ENCODE measurements at places on chromosomes 16 and 17.
A peak's percentile ranks its signal among the peaks of the same experiment; 100 is the strongest.

DNA sequence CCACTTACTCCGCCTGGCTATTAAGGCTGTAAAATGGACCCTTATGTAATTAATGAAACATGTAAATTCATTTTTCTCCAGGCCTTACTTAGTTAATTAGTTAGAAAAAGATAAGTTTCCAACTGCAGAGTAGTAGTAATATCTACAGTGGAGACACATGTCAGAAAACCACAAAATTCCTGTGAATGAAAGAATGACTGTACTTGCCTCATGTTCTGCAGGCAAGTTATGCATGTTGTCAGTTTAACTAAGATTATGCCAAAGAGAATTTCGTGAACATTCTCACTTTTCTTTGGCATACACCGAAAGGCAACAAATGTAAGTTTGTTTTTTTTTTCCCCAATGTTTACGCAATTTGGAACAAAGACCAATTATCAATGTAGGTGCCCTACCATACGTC, 16.8 kb upstream of the CCL1 start:
- DNase-seq = no peak

DNA sequence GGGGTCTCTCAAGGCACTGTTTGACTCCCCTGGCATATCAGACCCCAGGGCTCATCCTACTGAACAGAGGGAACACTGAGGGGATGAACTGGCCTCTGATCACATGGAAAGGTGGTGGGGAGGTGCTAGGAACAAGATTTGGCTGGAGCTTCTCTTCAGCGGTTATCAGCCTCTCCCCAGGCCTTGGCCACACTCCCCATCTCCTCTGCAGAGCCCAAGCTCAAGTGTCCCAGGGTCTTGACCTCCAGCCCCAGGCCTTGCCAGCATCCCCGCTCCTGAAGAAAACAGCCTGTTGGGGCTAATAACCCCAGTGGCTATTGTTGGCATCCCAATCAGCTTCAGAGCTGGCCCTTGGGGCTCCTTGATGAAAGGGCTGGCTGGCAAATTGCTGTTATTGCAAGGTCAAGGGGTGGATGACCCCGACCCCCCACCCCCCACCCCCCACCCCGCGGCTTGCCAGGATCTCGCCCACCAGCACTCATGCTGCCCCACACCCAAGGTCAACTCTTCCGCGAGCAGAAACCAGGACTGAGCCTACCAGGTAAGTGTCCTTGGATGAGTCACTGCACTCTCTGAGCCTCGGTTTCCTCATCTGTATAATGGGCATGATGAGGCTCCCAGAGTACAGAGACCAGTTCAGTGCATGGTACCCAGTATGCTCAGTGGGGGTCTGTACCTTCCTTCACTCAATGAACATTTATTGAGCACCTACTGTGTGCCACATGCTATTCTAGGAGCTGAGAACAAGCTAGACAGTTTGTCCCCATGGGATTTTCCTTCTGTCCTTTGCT, 18.8 kb upstream of the FAM83G start:
- DNase-seq = no peak

DNA sequence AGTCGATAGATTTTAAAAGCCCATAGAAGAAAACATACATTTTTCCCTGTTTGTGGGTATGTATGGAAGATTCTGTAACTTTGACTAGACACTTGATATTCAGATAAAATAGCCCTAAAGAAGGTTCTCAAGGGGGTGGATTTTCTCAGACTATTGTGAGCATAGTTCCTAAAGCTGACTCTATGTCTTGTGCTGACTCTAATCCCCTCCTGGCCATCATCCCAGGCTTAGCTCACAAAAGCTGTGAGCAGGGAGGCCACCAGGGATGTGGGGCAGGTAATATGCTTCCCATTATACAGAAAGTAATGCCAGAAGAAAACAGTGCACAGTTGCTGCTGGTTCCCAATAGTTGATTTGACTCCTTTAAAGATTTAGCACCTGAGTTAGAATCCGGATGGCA, 32.0 kb downstream of the CDH13 start:
- DNase-seq = no peak

GRCh38 chr17:29650396-29650795, 27.7 kb upstream of the CORO6 start:
- no peak for DNase-seq

GRCh38 chr17:6657633-6658287, 6.2 kb downstream of the C17orf100 start:
- DNase-seq = no peak

GRCh38 chr17:64064331-64064730, 43.9 kb upstream of the ICAM2 start:
- DNase-seq = no peak

GRCh38 chr17:45441526-45442310, 9.0 kb upstream of the ARHGAP27 start:
- DNase-seq = no peak

- DNase-seq = peak; percentile 59
Observed at GRCh38 chr17:61583242-61583641, 7.8 kb downstream of the NACA2 start.

DNA sequence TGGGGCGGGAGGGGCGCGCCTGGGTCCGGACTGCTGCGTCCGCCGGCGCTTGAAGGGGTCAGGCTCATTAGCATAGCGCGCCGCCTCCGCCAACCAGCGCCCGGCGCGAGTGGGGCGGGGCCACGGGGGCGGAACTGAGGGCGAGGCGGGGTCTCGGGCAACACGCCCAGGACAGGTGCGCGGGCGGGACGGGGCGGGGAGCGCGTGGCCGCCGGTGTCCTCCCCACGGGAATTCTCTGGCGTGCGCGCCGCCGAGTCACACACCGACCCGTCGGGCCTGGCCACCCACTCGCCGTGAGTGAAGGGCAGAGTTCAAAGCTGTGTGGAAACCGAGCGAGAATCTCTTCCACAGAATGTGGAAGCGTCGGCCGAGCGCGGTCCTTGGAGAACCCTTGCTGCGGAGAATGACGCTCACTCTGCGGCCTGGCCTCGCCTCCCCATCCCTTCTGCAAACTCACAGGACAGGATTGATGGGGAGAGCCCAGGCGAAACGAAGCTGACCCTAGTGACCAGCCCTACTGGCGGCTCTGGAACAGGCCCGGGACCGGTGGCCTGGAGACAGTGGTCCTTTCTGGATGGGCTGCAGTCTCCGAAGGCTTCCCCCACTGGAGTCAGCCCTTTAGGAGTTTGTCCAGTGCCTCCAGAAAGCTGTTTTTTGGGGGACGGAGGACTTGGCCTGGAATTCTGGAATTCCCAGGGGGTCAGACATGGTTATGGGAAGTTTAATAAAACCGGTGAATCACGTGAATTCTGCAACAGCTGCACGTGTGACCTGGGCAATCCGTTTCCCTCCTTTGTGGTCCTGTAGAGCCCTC, at the start of gene SNAI3:
Gene SNAI3 (minus strand): TSS at position 69 of the 815 bp plus-strand sequence. CDS start 101 bp downstream, outside the sequence.
- peak; percentile 93 for DNase-seq

- DNase-seq = no peak
Observed at GRCh38 chr16:86383488-86384262, 126.7 kb upstream of the FOXF1 start.

GRCh38 chr17:8632061-8632460, 1.5 kb upstream of the MYH10 start:
- no peak for DNase-seq

DNA sequence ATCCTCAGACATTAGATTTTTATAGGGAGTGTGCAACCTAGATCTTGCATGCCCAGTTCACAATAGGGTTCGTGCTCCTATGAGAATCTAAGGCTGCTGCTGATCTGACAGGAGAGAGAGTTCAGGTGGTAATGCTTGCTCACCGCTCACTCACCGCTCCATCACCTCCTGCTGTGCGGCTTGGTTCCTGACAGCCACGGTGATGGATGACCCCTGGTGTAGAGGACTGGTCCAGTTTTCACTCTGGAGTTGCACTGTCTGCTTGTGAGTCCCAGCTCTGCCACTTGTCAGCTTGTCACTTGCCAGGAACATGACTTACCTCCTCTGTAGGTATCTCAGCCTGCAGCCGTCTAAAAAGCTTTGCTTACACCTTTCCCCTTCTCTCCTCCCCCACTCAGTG, 214.6 kb downstream of the SNX29 start:
- DNase-seq = no peak

GRCh38 chr17:81142301-81143199, 22.8 kb upstream of the PVALEF start:
- DNase-seq = peak; percentile 85

GRCh38 chr16:67108931-67109406, 772 bp upstream of the PHAF1 start:
- DNase-seq = no peak

DNA sequence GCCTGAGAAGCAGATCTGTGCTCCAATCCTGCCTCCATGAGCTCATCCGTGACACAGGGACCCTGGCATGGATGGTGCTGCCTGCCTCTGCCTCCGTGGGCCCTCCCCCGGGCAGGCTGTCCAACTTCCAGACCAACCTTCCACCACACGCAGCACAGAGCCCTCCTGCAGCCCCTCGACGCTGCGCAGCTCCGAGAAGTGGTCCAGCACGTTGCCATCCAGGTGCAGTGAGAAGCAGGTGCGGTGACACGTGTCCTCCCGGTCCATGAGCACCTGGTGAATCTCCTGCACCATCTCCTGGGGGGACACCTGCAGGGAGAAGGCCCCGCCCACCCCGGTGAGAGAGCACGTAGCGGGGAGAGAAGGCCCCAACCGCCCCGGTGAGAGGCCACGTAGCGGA, 8.4 kb downstream of the CLUH start:
- no peak for DNase-seq

GRCh38 chr17:54749157-54749556, 151.5 kb upstream of the TOM1L1 start:
- no peak for DNase-seq

DNA sequence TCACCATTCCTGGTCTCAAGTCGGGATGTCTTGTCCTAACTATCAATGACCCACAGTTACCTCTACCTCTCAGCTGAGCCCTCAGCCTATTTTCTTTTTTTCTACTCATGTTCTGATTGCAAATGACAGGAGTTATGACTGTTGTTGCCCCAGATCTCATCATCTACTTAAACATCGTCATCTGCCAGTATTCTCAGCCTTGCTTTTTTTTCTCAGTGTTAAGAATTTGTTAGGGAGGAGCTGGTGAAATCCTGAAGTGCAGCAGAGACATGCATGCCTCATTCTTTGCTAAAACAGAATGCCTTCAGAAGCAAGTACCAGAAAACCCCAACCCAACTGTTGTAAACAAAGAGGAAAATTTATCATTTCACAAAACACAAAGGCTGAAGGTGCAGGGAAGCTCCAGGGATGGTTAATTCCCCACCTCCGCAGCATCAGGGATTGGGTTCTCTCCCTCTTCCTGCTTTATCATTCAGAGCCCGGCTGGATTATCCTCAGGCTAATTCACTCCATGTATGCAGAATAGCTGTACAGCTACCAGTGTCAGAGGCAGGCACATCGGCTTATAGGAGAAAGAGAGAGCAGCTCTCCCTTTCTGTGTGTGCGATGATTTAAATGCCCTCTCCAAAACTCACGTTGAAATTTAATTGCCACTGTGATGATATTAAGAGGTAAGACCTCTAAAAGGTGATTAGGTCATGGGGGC, 540.8 kb upstream of the HSBP1 start:
- no peak for DNase-seq

GRCh38 chr16:27642756-27643155, 92.8 kb downstream of the KATNIP start:
- no peak for DNase-seq

DNA sequence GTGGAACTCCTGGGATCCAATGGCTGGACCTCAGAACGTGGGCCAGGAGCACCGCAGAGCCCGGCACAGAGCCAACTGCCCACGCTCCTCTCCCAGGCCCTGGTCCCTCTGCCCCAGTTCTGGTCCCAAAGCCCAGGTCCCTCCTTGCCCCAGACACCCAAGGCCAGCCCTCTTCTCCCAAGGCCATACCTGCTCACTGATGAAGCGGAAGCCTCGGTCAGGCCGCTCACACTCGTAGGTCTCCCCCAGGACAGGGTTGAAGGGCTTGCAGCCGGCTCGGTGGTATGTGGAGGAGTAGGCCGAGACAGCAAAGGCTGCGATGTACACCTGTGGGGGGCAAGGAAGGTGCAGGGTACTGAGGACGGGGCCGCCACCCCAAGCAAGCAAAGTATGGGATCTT, 8.5 kb downstream of the OSBPL7 start:
- no peak for DNase-seq

- DNase-seq = no peak
Observed at GRCh38 chr17:66747578-66748275, 87.2 kb upstream of the CACNG5 start.

DNA sequence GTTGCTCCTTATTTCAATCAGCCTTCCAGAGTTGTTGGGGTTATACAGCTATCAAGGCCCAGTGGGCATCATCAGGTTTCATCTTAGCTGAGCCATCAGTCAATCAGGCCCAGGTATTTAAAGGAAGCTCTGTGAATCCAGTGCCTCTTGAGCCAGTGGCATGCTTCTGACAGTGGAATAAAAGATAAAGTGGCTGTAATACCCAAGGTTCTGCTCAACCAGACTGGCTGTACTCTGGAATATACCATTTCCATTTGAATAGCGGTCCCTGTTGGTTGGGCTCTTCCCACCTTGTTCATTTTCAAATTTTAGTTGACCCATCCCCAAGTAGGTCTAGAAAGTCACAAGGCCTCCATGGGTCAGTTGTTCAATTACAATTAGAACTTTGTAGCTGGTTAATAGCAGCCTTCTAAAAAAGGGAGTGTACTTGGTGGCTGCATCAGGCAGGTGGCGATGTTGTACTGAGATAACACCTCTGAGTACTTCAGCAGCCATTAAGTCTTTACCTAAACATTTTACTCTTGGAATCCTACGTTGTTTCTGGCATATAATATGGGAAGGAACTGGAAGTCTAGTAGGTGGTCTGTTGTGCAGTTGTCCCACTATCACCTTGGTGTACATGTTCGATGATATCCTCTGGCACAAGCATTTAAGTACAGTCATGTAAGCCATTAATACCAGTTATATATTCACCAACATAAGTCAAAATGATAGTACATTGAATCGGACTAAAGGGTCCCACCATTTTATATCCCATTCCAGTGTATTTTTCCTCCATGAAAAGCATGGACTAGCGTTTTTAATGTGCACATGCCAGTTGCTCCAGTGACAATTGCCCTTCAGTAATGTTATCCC, 294.1 kb downstream of the BCAS3 start:
- DNase-seq = peak; percentile 56

DNA sequence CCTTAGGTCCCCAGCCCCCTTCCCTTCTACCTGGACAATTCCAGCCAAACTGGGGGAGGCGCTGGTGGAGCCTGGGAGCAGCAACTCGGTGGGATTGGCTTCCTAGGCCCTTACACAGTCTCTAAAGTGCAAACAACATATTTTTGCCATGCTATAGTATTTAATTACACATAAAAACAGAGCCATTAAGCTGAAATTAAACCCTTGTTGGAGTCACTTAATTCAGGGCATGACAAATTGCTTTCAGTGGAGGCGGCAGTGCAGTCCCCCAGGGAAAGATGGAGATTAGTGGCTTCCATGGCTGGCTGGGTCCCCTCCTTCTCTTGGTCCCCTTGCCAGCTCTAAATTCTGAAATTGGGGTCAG, 17.3 kb downstream of the IGFBP4 start:
- DNase-seq = no peak

DNA sequence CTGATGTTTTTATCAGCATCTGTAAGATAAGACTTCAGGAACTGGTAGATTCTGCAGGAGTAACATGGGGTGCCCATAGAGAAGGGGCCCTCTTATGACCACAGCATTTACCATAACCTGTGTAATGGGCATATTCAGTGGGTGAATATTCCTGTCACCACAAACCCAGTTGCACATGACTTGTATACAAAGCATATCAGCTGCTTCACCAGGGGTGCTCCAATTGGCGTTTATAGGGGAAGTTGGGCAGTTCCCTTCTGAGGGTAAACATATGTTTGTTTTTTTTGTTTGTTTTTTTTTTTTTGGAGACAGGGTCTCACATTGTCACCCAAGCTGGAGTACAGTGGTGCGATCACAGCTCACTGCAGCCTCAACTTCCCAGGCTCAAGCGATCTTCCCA, 11.5 kb upstream of the ZG16 start:
- DNase-seq = no peak

- no peak for DNase-seq
Observed at GRCh38 chr17:66422186-66422585, 119.8 kb downstream of the PRKCA start.

Measured in HEK293T (cell line).